ENCODE measurements at places on chromosomes 11 and 22. TPM values are rescaled to one million over a fixed set of nuclear protein-coding genes. Genes with fewer than 3 reads are reported as not detected.

GRCh38 chr11:57585301-57585700, 12.2 kb upstream of the SERPING1 start:
- DNase-seq, result no peak

DNA sequence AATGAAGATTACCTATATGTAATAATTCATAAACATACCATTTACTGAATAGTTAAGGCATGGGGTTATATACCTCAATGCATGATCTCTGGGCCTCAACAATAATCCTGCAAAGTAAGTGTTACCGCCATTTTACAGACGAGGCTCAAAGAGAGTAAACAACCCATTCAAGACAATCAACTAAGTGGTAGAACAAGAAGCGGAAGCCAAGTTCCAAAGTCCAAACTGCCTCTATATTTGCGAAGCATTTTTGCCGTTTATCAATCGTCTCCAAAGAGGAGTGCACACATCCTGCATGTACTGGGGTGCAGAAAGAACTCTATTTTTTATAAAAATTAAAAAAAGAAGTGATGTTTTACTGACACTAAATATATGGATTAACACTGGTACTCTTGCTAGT, 27.5 kb upstream of the P4HA3 start:
- no peak for DNase-seq

GRCh38 chr11:129973068-129973467, 29.6 kb downstream of the PRDM10 start:
- no peak for DNase-seq

DNA sequence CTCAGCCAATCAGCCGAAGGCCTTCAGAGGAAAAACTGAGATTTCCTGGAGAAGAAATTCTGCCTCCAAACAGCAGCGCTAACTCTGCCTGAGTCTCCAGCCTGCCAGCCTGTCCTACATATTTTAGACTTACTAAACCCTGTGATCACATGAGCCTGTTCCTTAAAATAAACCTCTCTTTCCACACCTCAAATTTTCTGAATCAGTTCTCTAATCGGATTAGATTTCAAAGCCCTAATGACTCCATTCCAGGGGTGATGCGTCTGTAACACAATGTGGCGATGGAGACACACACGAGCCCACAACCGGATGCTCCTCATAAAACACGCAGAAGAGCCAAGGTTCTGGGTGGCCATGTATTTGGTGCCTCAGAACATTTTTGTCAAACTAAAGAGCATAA, 1371.2 kb downstream of the BRD1 start:
- DNase-seq, result no peak

GRCh38 chr11:129590030-129590752, 214.5 kb downstream of the BARX2 start:
- DNase-seq, result no peak

DNA sequence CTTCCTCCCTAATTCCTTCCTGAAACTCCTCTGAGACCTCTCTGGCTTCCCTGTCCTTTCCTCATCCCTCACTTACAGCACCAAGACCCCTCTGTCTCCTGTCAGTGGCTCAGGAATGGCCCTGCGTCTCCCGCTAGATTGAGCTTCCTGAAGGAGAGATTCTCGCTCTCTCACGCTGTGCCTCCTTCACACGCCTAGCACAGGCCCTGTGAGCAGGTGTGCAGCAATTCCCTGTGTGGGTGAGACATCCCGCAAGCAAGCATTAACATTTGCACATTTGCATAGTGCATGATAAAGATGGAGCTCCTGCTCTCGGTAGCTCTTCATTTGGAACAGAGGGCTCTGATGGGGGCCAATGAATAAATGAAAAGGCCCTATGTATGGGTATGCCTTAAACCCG, 159.8 kb downstream of the ADAMTS15 start:
- no peak for DNase-seq

- DNase-seq, result no peak
Observed at GRCh38 chr11:111612224-111612623, 10.0 kb downstream of the SIK2 start.

DNA sequence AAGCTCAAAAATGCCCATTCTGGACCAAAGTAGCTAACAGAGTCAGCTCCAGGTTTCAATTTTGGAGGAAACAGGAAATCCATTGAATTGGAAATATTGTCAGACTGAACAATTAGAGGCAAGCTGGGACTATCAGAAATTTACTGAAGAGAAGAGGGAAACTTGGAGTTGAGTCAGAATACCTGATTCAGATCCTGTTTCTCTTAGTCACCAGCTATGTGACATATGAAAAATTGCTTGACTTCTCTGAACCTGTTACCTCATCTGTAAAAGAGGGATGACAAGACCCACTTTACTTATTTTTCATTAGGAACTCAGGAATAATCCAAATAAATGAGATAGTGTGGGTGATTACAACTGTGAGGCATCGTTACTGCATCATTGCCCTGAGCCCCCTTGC, 148.9 kb upstream of the CADM1 start:
- no peak for DNase-seq

DNA sequence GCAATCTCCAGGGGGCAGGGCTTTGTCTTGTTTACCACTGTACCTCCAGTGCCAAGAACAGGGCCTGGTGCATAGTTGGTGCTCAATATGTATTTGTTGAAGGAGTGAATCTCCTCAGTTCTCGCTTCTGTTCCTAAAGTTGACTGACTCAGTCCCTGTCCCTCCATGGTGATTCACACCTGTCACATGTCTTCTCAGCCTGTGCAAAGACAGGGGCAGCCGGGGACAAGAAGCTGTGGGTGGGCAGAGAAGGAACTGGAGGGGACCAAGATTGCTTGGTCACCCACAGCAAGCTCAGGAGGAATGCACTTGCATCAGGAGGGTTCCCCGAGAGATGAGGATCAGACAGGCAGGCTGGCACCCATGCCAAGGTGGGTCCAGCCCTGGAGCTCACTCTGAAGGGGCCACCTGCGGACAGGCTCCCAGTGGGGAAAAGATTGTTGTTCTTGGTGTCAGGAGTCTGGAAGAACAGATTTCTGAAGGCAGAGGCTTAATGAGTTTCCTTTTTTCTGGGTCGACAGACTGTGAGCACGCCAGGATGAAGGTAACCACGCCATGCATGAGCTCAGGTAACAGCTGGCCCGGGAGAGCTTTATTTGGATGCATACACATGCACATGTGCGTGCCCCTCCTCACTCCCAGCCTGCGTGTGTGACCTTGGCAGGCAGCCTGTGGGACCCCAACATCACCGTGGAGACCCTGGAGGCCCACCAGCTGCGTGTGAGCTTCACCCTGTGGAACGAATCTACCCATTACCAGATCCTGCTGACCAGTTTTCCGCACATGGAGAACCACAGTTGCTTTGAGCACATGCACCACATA, 16.9 kb downstream of the IL17RA start:
- no peak for DNase-seq

GRCh38 chr11:61769169-61769920, 16.9 kb downstream of the MYRF start:
- no peak for DNase-seq

GRCh38 chr22:21807544-21808529, 59.6 kb downstream of the MAPK1 start:
- DNase-seq, result no peak

DNA sequence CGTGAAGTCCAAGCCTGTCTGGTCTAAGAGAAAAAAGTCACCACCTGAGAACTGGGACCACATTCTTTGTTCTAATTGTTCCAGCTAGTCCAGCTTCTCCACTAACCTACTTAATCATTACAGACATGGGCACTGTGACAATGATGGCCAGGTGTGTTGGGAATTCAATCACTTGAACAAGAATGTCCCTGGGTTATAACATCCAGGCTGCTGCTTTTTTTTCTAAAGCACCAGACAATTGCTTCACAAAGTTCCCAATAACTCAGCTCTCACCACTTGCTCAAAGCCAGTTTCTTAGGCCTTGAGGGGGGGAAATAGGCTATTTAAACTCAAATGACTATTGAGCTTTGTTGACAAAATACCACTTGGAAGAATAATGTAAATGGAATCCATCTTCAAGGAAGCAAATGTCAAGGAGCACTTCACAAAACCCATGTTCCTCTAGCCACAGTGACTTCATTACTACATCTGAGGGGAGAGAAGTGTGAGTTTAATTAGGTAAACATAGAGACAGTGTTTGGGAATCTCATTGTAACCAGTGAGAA, 80.3 kb downstream of the ME3 start:
- no peak for DNase-seq

DNA sequence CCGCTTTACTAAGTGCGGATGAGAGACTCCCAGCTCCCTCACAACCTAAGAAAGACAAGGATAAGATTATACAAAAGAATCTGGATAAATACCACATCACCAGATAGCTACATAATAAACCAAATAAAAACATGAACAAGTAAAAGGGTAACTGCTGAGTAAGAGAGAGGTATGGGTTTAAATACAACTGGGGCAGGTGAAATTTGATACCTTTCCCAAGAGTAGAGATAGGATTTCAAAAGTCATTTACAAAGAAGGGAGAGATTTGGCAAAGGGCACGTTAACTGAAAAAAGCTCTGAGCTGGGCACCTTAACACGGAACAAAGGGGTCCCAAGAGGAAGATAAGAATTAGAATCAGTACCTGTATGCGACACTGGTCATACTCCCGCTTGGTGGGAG, 1.7 kb downstream of the UBXN1 start:
- DNase-seq, result no peak

- peak; percentile 72 for DNase-seq
Observed at GRCh38 chr11:27239305-27239942, 123.6 kb downstream of the CCDC34 start.

OR56A1 gene
- not detected for polyA plus RNA-seq

OR51I1 gene
- polyA plus RNA-seq, result not detected

TOB2 gene
- 40.7 TPM for polyA plus RNA-seq

GGTLC2 gene
- not detected for polyA plus RNA-seq

MUC15 gene
- polyA plus RNA-seq, result 0.48 TPM

DEUP1 gene
- not detected for polyA plus RNA-seq

GGT5 gene
- 13.7 TPM for polyA plus RNA-seq

GLYATL1 gene
- polyA plus RNA-seq, result 0.96 TPM

SLC25A1 gene
- 20.4 TPM for polyA plus RNA-seq
